Peyer's patch (tissue), 4 donors: ENCODE measurements at places on chromosomes 2 and 18.

GRCh38 chr18:76979906-76980305 lies 152.7 kb downstream of the MBP start:
- DNase-seq, result no peak

- DNase-seq, result no peak
These were observed 299.5 kb downstream of the ARHGAP15 start for GRCh38 chr2:143428700-143429099.

DNA sequence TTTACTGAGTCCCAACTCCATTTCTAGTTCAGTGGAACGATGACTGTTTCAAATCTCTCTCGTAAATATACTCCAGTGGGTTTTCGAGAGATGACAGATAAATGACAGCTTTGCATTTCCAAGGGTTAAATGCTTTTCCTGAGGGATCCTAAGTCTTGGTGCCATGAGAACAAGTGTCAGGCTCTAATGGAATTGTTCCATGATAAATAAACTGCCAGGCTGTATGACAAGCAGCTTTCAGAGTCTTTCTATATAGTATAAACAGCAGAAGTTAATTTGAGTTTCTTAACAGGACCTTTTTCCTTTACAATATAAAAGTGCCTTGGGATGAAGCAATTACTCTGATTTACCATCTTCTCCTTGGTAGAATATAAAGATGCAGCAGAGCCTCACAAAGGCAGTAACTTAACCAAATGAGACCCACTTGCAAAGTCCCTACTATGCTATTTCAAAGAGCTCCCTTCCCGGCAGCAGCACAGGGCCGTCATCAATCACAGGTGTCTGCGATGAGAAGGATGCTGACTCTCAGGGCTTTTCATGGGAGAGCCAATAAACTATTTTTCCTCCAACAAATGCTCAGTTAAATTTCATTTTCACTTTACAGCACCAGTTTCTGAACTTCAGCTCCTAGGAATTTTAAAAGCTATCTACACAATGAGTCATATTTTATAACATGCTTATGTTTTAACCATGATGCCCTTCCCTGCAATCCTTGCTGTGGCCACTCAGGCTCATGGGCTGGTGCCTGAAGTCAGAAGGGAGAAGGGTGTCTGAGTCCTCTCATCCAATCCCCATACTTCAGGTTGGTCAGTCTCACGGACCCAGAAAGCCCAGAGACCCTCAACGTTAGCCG lies 123.8 kb downstream of the AFF3 start:
- DNase-seq, result no peak

DNA sequence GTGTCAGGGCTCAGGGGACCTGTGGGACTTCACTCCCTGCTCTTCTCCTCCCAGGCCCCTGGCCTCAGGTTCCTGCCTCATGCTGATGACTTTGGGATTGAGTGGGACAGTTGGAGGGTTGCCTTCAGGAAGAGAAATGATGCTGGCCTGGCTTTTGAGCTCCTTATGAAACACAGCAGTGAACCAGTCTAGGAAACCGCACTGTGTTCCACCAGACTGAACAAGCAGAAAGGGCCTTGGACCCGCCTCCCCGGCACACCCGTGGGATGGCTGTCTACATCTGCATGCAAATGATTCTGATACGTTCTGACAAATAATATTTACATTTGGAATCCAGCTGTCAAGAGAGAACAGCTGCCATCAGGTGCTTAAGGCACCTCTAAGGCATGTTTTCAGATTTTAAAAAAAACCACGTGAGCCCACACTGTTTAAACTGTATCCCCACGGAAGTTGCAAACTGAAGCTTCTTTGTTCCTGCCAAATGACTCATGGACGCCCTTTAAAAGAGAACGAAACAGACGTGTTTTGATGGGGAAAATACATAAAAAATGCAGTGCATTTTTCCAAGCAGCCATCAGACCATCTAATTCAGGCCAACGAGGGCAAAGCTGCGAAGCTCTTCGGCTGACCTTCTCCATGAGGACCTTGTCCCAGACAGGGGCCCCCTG lies 27.6 kb upstream of the ASAP2 start:
- DNase-seq, result no peak

DNA sequence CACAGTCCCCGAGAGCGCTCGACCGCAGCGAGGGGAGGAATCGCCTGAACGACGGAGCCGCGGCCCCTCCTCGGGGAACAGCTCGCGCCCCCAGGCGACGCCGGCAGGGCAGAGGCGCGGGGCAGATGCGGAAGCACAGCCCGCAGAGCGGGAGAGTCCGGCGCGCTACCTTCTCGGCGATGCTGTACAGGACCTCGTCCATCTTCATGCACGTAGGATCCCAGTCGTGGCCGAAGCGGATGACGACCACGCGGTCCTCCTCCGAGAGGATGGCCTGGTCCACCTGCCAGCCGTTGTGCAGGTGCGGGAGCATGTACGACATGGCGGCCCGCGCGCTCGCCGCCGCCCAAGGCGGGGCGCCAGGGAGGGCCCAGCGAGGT lies 302 bp downstream of the TXNL4A start:
- peak; percentile 78 for DNase-seq

DNA sequence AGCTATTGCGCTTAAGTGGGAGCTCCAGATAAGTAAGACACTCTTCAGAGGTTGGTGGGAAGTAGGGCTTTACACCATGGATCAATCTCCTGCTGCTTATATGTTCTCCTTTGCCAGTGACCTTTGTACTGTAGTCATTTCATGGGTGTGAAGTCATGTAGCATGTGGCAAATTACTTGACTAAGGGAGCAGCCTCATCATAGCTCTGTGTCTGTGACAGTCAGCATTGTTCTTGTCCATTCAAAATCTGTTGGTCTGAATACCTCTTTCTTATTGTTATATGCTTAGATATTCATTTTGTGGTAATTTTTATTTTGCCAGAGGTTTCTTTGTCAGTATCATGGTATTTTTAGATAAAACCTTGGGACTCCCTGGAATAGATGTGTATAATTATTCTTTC lies 18.2 kb downstream of the SLC4A1AP start:
- no peak for DNase-seq

GRCh38 chr2:180187611-180188010 lies 180.5 kb upstream of the CWC22 start:
- DNase-seq, result no peak

DNA sequence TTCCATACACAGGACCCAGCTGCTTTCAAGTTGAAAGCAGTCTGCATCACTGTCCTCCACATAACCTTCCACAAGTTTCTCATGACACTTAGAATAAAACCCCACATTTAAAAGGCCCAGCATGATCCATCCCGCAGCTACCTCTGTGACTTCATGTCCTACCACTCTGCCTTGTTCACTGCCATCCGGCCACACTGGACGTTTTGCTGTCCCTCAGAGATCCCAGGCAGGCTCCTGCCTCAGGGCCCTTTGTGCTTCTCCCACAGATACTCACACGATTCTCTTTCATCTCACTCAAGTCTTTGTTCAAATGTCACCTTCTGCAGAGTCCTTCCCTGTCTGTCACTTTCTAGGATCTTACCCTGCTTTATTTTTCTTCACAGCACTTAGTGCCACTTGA lies 232.9 kb upstream of the BOD1L2 start:
- no peak for DNase-seq

GRCh38 chr2:393711-394696 lies 106.1 kb upstream of the ALKAL2 start:
- peak; percentile 81 for DNase-seq

DNA sequence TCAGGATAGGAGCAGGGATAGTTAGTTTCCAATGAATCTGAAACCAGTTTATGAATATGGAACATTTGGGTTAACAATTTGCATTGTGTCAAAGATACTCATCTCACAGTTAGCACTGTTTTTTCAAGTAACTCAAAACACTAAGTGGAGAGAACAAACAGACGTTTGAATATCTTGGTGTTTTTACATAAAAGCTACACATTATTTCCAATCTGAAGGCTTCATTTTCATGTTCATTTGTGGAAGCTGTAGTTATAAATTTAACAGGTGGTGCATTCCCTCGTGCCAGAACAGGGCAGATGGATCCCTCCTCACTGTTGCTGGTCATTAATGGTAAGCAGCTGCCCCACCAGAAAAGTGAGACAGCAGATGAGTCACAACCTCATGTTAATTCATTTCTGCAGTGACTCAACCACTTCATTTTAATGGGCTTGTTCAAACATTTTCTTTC lies 286.9 kb downstream of the TMX3 start:
- no peak for DNase-seq

GRCh38 chr2:37561615-37562569 lies 109.5 kb downstream of the CDC42EP3 start:
- DNase-seq, result no peak

- no peak for DNase-seq
These were observed 145.0 kb upstream of the PELI1 start for GRCh38 chr2:64289251-64289650.

DNA sequence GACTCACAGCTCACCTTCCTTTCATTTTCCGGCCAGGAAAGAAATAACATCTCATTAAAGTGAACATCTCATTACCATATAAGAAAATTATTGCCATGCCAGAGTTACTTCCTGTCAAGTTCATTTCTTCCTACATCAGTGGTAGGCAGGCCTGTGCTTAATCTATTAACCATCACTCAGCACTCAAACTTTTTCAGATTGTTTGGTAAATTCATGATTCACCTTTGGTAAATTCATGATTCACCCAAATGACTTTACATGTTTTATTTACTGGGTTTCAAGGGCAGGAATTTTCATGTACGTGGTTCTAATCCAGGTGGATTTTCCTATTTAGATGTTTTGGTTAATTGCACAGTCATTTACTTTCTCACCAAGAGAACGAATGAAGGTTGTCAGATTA lies 116.5 kb downstream of the CSRNP3 start:
- no peak for DNase-seq

DNA sequence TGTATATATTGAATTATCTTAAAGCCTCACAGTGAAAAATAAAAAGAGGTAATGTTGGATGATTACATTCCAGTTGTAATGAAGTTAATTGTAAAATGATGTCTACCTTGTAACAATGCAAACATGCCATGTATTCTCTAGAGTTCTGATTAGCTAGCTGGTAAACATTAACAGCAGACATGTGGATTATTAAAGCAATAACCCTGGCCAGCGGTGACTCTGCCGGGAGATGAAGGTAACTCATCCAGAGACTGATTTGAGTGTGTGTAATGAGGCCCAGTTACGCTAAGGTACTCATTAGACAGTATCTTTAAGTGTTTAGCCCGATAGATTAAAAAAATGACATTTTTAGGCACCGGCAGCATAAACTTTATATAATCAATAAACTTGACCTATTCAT lies 79.6 kb upstream of the REV1 start:
- no peak for DNase-seq

DNA sequence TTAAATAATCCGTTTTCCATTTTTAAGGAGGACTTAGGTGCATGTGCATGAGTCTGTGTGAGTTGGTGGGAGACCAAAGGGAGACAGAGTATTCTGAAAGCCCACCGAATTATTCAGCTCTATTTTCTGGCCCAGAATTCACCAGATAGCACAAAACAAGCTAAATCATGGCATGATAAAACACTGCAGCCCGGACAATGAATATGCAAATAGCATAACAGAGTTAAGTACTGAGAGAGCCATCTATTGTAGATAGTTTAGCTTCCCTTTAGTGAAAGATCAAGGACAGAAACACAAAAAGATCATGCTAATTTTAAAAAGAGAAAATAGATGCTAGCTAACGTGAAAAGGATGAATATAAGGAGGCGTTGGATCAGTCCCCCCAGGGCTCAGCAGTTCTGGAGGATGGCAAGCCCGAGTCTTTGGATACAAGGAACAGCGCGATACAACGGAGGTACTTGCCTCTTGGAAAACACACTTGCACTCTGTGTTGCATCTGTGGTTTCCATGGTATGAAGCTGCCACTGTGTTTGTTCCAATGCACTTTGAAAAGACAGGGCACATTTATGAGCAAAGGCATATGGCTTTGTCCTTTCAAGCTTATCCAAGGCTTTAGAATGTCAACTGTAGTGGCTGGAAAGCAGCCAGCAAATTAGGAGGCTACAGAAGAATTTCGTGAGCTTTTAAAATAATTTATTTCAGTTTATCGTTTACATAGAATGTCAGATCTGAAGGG lies 119.9 kb downstream of the LYPD1 start:
- DNase-seq, result no peak

DNA sequence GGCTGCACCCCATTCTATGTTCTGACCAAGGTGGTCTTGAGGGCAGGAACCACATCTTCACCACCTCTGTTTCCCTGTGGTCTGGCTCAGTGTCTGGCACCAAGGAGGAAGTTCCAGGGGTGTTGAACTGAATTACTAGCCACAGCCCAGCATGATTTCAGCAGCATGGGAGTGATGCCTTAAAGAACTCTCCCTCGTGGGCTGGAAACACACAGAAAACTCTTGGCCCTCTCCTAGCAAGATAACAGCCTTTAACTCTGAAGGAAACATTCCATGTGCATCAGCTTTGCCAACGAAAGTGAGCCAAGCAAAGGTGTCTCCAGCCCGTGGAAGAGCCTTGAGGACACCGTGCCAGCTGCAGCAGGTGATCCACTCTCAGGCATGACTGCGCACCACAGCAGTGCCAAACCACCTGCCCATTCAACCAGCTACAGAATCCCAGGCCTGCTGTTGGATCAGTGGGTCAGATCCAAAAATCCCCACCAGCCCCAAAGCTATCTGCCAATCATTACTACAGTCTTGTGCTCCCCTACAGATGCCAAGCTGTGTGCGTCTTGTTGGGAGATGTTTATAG lies 124.8 kb downstream of the TTC32 start:
- no peak for DNase-seq

DNA sequence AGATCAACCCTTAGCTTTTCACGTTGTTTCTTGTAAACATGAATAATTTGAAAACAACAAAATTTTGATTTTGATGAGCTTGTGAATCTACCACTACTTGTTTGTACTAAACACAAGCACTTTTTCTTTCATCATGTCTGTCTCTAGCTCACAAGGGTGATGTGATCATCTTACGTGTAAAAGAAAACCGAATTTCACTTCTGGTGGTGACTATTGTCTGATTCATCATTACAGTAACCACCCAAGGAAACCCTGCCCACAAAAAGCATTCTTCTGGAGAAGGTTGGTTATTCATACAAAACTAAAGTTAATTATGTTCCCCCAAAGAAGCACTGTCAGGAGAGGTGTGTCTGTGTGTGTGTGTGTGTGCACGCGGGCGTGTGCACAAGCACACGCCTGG lies 285.4 kb downstream of the ZNF516 start:
- DNase-seq, result no peak

DNA sequence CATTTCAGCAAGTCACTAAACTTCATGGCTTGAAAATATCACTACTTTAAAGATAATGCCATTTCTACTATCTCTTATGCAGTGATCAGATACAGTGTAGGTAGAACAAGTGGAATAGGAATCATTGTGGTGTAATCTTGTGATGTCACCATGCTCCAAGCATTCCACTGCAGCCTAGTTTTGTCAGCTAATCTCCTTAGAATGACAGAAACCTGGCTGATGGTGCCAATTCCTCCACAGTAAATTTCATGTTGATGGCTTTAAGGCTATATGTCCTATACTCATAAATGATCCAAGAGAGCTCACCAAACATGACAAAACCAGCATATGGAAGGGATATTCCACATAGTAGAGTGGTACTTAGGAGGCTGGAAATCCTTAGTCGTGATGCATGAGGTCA lies 184.9 kb downstream of the PDE1A start:
- DNase-seq, result no peak

DNA sequence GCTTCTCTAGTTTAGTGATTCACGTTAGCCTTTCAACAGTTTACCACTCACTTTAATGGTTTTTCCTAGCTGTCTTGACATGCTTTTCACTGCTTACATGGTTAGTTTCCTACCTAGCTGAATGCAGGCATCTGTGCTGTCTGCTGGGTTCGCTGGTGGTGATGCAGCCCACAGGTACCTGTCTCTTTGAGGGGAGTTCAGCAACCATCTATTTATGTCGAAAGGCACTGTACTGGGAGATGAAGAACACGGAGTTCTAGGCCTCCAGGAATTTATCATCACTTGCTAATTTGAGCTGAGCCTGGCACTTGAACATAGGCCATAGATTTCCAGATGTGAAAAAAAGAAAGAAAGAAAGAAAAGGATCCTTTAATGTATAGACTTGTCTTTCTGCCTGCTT lies 148.5 kb downstream of the NEDD4L start:
- DNase-seq, result no peak
